Lower leg skin (tissue), 4 donors: ENCODE measurements at places on chromosomes 1 and 21. TPM values are rescaled to one million over a fixed set of nuclear protein-coding genes. Genes with fewer than 3 reads are reported as not detected.
A peak's percentile ranks its signal among the peaks of the same experiment; 100 is the strongest.

DNA sequence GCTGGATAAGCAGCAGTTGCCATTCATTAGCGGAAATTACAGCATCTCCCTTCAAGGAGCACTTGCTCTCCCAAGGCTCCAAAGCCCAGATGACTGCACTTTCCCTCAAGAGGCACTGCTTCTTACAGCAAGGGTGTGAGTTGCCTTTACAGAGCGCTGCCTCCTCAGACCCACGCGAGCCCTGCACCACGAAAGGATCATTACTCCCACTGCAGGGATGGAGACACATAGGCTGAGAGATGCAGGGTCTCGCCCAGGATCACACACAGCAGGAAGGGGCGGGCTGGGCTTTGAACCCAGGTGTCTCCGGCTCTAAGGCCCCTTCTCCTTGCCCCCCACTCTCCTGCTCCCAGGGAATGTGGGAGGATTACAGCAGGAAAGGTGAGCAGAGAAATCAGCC, 405.5 kb downstream of the MATN1 start:
- DNase-seq: peak; percentile 53

COL16A1 gene
- 128 TPM for total RNA-seq

- no peak for DNase-seq
Measured at GRCh38 chr1:234618737-234619049, 8.7 kb upstream of the IRF2BP2 start.

ACTL8 gene
- total RNA-seq: not detected
